GOT3 (cell line): ENCODE measurements at places on chromosomes 3 and 15.

DNA sequence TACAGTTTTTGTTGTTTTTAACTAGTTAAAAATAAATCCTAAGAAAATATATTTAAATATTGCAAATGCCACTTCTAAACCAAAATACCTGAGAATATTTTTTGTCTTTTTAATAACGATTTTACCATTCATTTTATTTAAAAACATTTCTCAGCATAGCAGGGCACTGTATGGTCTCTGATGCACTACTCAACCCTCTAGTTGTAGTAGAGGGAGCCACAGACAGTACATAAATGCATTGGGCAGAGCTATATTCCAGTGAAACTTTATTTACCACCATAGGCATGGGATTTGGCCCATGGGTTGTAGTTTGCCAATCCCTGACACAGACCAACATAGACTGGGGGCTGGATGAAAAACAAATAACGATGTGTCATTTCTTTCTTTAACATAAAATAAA, 214.4 kb upstream of the UBE2E1 start:
- DNase-seq, result no peak

GRCh38 chr3:173863551-173863950, 466.0 kb downstream of the NLGN1 start:
- no peak for DNase-seq

- no peak for DNase-seq
These were observed 74.3 kb downstream of the SIDT1 start for GRCh38 chr3:113606539-113607218.

DNA sequence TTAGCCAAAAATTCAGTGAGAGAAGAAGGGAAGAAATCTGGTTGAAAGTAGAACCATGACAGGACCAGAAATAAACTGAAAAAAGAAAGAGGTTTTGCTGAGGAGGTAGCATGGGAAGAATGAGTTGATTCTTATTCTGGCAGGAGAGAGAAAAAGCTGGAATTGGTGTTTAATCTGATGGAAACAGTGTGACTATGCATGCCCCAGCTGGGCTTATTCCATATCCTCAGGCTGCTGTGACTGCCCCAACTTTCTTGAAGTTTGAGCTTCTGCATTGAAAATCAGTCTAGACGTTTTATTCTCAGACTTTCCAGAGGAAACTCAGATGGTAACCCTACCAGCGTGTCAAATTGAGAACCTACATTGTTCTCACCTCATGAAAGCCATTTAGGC, 352.5 kb upstream of the DCBLD2 start:
- no peak for DNase-seq

- no peak for DNase-seq
These were observed 53.9 kb downstream of the ROPN1B start for GRCh38 chr3:126022741-126023359.

- DNase-seq, result no peak
These were observed 14.1 kb downstream of the STARD5 start for GRCh38 chr15:81309647-81310450.

GRCh38 chr15:59371458-59372351, 966 bp downstream of the MYO1E start:
- DNase-seq, result no peak

GRCh38 chr3:185406121-185406620, 43.2 kb downstream of the MAP3K13 start:
- no peak for DNase-seq

DNA sequence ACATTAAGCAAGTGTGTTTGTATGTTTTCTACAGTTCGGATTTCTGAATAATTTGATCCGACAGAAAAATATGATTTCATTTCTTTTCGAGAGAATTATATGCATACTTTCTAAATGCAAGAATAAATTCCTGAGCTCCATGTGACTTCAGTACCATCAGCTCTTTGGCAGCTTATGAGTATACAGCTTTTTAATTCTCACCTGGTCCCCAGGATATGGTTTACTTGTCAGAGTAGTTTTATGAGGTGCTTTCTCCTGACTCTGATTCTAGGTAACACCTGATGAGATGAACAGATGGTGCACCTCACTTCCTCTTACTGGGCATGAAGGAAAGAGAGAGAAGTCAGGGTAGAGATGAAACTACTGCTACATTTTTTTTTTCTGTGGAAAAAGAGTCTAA, 3.1 kb downstream of the HGD start:
- no peak for DNase-seq

- DNase-seq, result no peak
These were observed 381.9 kb downstream of the ERC2 start for GRCh38 chr3:56086355-56086754.

DNA sequence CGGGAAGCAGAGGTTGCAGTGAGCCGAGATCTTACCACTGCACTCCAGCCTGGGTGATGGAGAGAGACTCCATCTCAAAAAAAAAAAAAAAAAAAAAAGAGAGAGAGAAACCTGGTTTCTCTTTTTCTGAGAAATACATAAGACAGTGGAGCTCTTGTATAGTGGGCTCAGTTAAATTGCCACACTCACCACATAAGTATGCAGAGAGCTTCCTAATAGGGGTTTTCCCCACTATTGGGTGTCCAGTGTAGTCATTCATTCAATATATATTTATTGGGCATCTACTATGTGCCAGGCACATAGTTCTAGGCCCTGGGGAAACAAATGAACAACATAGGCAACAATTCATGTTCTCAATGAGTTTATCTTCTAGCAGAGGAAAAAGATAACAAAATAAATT, 48.9 kb upstream of the FMN1 start:
- no peak for DNase-seq

- no peak for DNase-seq
These were observed 342.4 kb upstream of the THBS1 start for GRCh38 chr15:39238443-39238842.

DNA sequence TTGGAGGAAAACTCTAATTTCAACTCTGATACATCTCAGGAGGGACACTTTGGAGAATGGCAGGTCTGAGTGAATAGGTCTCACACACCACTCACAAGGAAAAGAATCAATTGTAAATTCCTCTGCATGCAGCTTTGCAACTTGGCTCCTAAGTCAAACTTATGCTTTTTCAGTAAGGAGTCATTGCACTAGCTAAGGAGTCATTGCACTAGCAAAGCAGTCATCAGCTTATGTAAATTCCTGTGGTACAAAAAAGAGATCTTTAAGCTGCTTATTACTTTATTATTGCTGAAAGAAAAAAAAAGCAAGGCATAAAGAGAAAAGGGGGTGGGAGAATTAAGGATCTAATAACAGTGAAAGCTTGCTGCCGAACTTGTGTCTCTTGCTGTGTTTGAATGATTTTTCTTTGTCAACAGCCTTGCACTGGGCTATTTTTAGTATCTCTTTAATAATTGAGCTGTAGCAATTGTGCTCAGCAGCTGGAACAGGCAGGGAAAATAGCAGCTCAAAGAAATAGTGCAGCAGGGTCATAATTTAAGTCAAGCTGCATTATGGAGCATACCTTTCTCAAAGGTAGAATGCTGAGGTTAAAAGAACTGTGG, 154.3 kb upstream of the ARPP21 start:
- DNase-seq, result no peak

DNA sequence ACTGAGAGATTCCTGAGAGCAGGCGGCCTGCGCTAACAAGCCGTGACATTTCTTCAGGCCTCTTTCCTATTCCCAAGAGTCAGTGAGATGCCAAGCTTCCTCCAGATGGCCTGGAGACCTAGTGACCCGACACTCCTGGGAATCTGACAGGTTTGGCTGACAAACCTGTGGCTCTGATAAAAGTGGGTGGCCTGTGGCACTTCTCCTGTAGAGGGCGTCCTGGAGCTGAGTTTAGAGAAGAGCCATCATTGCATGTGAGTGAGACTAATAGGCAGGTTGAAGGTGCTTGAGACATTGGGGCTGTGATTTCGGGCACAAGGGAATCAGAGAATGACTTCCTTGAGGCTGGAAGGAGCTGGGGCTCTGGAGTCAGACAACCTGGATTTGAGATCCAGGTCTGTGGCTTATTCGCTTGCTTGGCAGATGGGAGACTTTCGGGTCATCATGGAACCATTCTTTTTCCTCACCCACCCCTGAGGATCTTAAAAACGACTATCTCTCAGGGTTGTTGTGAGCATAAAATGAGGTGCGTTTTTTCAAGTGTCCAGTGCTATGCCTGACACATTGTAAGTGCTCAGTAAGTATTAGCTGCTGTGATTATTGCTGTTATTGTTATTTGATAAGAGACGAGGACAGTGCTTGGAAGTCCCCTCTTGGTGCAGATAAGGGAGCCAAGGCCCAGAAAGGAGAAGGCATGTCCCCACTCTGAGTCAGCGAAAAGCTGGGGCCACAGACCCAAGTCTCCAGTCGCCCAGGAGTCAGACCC, 77.2 kb downstream of the SCN10A start:
- DNase-seq, result no peak

GRCh38 chr3:69063636-69064035, 11.5 kb upstream of the TMF1 start:
- no peak for DNase-seq

DNA sequence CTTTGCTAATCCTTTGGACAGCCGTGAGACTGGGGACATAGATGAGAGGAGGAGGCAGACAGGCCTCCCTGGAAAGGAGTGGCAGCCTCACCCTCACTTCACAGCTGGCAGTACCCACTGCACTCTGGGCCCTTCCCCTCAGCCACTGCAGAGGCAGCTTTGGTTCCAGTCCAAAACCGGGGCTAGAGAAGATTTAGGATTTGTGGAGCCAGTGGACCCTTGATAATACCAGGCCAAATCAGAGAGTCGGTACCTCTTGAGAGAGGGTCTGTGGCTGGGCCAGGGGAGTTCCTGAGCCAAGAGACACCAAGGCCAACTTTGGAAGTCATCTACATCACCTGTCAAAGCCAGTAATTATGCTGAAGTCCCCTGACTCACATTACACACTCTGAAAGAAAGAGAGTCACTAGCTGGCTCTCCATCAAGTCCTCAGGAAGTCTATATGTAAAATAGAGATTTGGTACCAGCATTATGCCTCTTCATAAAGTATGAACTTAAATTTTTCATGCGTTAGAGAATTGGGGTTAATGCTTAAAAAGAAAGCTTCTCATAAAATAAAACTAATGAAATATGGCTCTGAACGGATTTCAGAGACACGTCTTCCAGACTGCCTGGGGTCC, 244.1 kb upstream of the SEMA6D start:
- no peak for DNase-seq

DNA sequence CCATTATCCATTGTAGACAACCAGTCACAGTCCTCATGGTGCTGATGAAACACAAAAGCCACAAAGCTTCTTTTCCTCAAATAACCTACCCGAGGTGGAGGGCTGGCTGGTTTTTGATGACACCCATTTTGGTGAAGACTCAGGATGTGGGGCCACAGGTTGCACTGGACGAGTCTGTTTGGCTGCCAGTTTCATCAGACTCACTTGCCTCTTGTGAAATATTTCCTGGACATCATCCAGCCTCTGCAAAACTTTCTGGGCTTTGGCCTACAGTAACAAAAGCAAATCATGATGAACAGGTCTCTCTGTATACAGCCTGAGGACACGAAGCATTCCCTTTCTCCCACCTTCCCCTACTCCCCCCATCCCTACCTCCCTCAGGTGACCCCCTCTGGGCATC, 42.2 kb downstream of the B3GNT5 start:
- no peak for DNase-seq
